ENCODE measurements at places on chromosomes 7 and 10.
A peak's percentile ranks its signal among the peaks of the same experiment; 100 is the strongest.

GRCh38 chr7:139797607-139798006, 19.8 kb upstream of the HIPK2 start:
- DNase-seq = no peak

- no peak for DNase-seq
These were observed 9.9 kb upstream of the STEAP2 start for GRCh38 chr7:90201500-90202195.

GRCh38 chr7:7761974-7762779, 43.8 kb upstream of the RPA3 start:
- peak; percentile 43 for DNase-seq

GRCh38 chr7:36367561-36368077, 22.0 kb upstream of the ANLN start:
- DNase-seq = no peak

- no peak for DNase-seq
These were observed 61.6 kb downstream of the DNAJC12 start for GRCh38 chr10:67776371-67776770.

Measured in erythroblast (primary cell).